Activated CD8-positive, alpha-beta memory T cell treated with anti-CD3 and anti-CD28 coated beads for 1 hour (primary cell): ENCODE measurements at places on chromosomes 13 and 19.

- DNase-seq, result no peak
Observed at GRCh38 chr13:29589234-29589633, 6.3 kb downstream of the SLC7A1 start.

- DNase-seq, result no peak
Observed at GRCh38 chr19:41016488-41017071, 25.5 kb downstream of the CYP2B6 start.

DNA sequence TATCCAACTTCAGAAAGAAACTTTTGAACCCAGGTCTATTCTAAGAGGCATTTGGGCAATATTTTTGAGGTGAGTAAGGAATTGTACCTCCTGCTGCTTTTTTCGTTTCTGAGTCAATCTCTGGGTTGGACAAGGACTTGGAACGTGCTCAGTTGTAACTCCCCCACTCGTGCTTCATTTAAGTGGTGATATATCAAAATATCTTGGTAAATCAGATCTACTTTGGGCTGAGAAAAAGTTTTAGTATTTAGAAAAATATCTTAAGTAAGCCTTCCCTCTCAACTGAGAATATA is 728.9 kb downstream of the EFNB2 start:
- no peak for DNase-seq

- no peak for DNase-seq
Observed at GRCh38 chr13:46124531-46124966, 19.7 kb upstream of the CPB2 start.

- DNase-seq, result no peak
Observed at GRCh38 chr19:16262618-16263017, 62.0 kb upstream of the KLF2 start.

GRCh38 chr13:24129914-24130774 is 30.4 kb upstream of the SPATA13 start:
- no peak for DNase-seq

- no peak for DNase-seq
Observed at GRCh38 chr13:80070024-80070703, 270.8 kb downstream of the SPRY2 start.

GRCh38 chr13:55534306-55534705 is 1606.4 kb upstream of the PRR20A start:
- DNase-seq, result no peak

- DNase-seq, result no peak
Observed at GRCh38 chr13:103331924-103332323, 265.7 kb upstream of the SLC10A2 start.
